ENCODE measurements at places on chromosomes 16 and 17. TPM values are rescaled to one million over a fixed set of nuclear protein-coding genes. Genes with fewer than 3 reads are reported as not detected.

- no peak overlapping the region for H3K4me3 ChIP-seq
- H3K27me3 ChIP-seq, result no peaks in the 10 kb centered on the region
- H3K27ac ChIP-seq, result no peak overlapping the region
- peaks cover 13% of the 10 kb centered on the region for H3K36me3 ChIP-seq
These were observed 2.2 kb downstream of the PIP4K2B start for GRCh38 chr17:38797158-38797490.

Gene KRT9
- not detected for total RNA-seq

GRCh38 chr17:4934173-4934979, 2.3 kb downstream of the GP1BA start:
- peaks cover 18% of the 10 kb centered on the region for H3K36me3 ChIP-seq
- peaks cover 14% of the 10 kb centered on the region for H3K4me1 ChIP-seq
- no peak for DNase-seq
- no peaks in the 10 kb centered on the region for H3K27me3 ChIP-seq

DNA sequence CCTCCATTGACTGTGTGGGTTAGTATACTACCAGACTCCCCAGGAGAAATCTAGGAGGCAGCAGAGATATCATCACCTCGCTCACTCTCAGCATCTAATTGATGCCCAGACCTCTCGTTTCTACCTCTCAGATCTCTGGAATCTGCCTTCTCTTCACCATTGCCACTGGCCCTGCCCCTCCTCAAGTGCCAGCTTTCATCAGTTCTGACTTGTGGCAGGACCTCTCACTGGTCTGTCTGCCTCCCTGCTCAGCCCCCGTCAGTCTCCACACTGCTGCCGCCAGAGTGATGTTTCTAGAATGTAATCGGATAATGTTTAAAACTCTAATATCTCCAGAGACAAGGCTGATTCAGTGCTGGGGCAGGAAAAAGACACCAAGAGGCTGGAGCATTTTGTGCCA, 15.2 kb downstream of the GAN start:
- H3K27me3 ChIP-seq, result no peaks in the 10 kb centered on the region
- H3K27ac ChIP-seq, result no peak overlapping the region
- H3K36me3 ChIP-seq, result no peaks in the 10 kb centered on the region

Gene SEC14L5
- total RNA-seq, result 25.4 TPM

Gene STH
- total RNA-seq, result not detected

- peaks cover 11% of the 10 kb centered on the region for H3K36me3 ChIP-seq
- H3K27ac ChIP-seq, result no peak overlapping the region
- H3K27me3 ChIP-seq, result no peaks in the 10 kb centered on the region
These were observed 8.5 kb downstream of the TRPV1 start for GRCh38 chr17:3600529-3601205.

DNA sequence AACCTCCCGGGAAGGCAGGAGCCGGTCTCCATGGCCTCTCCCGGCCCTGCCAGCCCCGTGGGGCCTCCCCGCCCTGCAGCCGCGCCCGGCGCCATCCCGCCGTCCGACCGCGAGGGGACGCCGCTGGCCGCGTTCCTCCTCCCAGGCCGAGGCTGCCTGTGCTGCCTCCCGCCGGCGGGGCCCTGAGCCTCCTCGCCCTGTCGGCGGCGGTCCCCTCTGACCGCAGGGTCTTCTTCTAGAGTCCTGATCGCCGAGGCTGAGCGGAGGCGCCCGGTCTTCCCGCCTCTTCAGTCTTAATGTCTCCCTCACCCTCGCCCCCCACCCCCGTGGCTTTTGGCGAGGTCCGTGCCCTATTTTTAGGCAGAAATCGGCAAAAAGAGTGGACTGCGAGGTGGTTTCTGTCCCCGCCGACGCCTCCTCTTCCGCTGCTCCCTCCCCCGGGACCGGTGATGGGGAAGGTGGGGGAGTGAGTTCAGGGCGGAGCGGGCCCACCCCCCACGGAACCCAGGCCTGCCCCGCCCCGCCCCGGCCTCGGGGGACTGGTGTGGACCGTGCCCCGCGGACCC, 794 bp upstream of the CPNE7 start:
- peak overlapping the region; percentile 37 for H3K4me3 ChIP-seq
- no peak for DNase-seq
- H3K27ac ChIP-seq, result no peak overlapping the region
- H3K4me1 ChIP-seq, result peaks cover 22% of the 10 kb centered on the region
- H3K36me3 ChIP-seq, result no peaks in the 10 kb centered on the region

Gene ABCC6
- 1.6 TPM for total RNA-seq

GRCh38 chr16:70692873-70693671, 7.2 kb upstream of the MTSS2 start:
- peak overlapping the region; percentile 91 for H3K27ac ChIP-seq
- H3K4me3 ChIP-seq, result no peak overlapping the region
- no peaks in the 10 kb centered on the region for H3K27me3 ChIP-seq
- peak; percentile 80 for DNase-seq
- H3K36me3 ChIP-seq, result peaks cover under 1% of the 10 kb centered on the region

DNA sequence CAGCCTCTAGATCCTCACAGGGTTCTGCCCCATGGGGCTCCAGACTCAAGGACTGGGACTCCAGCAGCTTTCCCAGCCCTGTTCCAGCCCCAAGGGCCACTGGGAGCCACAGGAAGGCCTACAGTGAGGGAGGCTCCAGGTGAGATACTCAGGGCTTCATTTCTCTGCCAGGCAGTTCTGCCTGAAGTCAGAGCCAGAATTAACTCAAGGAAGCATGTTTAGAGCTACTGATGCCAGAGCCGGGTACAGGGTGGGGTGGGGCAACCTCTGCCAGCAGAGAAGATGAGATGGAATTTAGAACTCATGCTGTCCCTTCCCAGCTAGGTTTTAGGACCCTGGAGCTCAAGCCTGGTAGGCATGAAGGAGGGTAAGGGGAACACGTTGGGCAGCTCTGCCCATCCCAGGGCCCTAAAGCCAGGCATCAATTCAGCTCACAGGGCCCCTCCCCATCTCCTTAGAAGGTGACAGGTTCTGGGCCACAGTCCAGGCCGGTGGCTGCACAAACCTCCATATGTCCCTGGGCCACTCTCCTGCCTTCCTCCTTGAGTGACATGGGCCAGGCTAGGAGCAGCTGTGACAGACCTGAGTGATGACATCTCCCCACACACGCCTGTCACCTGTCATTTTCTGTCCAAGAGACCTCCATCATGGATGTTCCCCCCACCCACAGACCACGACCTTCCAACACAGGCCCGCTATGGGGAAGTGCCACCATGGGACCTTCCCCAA, 24.5 kb upstream of the SPPL2C start:
- no peaks in the 10 kb centered on the region for H3K36me3 ChIP-seq
- H3K4me3 ChIP-seq, result no peak overlapping the region
- H3K27ac ChIP-seq, result no peak overlapping the region

GRCh38 chr16:70793851-70794502, 7.0 kb downstream of the VAC14 start:
- H3K27me3 ChIP-seq, result no peaks in the 10 kb centered on the region
- no peak overlapping the region for H3K4me3 ChIP-seq
- no peaks in the 10 kb centered on the region for H3K36me3 ChIP-seq
- H3K4me1 ChIP-seq, result no peaks in the 10 kb centered on the region
- DNase-seq, result no peak

DNA sequence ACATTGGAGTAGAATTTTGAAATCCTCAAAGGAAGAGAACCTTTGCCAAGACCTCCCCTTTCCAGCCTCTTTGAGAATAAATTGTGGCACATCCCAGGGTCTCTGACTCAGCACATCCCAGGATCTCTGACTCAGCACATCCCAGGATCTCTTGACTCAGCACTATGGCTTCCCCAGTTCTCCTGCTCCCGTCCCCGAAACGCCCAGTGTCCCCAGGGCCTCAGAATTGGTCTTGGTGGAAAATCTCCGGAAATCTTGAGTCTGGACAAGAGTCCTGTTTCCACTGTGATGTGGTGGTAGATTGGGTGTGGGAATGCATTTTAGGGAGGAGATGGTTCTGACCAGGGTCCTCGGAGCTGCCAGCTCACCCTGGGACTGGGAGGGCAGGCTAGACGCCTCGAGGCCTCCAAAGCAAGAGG, 19.2 kb downstream of the PLXDC1 start:
- peaks cover 24% of the 10 kb centered on the region for H3K4me1 ChIP-seq
- H3K4me3 ChIP-seq, result no peak overlapping the region
- no peak for DNase-seq
- no peaks in the 10 kb centered on the region for H3K36me3 ChIP-seq

- no peak for DNase-seq
- H3K4me1 ChIP-seq, result peaks cover 75% of the 10 kb centered on the region
- no peaks in the 10 kb centered on the region for H3K36me3 ChIP-seq
- no peaks in the 10 kb centered on the region for H3K27me3 ChIP-seq
- no peak overlapping the region for H3K4me3 ChIP-seq
These were observed 28.8 kb downstream of the TOM1L2 start for GRCh38 chr17:17943281-17943984.

GRCh38 chr16:47230296-47230695, 86.6 kb upstream of the NETO2 start:
- no peaks in the 10 kb centered on the region for H3K4me1 ChIP-seq
- no peak overlapping the region for H3K27ac ChIP-seq
- no peaks in the 10 kb centered on the region for H3K36me3 ChIP-seq
- DNase-seq, result no peak
- no peaks in the 10 kb centered on the region for H3K27me3 ChIP-seq
- no peak overlapping the region for H3K4me3 ChIP-seq

DNA sequence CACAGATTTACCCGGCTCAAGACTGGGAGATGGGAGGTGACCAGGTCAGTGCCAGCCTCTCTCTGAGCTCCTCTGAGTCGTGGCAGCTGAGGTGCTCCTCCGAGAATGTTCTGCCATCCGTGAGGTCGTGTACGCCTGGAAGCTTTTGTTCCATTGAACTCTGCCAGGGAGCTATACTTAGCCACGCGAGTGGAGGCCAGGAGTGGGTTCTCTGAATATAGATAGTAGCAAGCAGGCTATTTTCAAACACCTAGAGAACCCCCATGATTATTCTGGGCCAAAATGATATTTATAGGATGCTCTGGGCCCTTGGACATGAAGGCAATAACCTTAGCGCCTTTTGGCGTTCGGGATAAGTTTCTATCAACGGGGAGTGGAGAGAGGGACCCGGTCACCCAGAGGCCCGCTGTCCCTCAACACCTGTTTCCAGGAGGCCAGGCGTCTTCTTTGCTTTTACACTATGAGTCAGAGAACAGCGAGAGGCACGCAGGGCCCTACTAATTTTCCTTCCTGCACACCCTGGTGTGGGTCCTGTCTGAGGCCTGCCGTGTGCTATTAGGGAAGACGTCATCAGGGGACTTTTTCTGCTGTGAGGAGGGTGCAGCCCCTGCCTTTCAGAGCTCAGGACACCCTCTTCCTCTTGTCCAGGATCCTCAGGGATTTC, 11.0 kb upstream of the MVD start:
- H3K27me3 ChIP-seq, result no peaks in the 10 kb centered on the region
- H3K4me3 ChIP-seq, result no peak overlapping the region
- H3K36me3 ChIP-seq, result peaks cover 10% of the 10 kb centered on the region

Gene CNGB1
- not detected for total RNA-seq

DNA sequence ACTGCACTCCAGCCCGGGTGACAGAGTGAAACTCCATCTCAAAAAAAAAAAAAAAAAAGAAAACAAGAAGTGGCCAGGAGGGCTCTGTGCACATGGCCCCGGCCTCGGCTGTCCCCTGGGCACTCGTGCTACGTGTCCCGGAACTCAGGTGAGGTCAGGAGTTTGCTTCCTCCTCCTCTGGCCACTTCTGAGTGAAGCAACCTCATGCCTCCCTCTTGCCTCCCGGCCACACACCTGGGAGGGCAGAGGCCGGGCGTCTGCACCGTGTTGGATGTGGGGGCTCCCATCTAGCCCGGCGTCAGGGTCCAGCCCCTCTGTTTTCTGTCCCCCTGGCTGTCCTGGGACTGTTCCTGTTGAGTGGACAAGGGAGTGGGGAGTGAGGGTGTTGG, 22.2 kb downstream of the ASPSCR1 start:
- H3K4me3 ChIP-seq, result no peak overlapping the region
- no peaks in the 10 kb centered on the region for H3K27me3 ChIP-seq
- peaks cover 8% of the 10 kb centered on the region for H3K4me1 ChIP-seq
- no peak overlapping the region for H3K27ac ChIP-seq

DNA sequence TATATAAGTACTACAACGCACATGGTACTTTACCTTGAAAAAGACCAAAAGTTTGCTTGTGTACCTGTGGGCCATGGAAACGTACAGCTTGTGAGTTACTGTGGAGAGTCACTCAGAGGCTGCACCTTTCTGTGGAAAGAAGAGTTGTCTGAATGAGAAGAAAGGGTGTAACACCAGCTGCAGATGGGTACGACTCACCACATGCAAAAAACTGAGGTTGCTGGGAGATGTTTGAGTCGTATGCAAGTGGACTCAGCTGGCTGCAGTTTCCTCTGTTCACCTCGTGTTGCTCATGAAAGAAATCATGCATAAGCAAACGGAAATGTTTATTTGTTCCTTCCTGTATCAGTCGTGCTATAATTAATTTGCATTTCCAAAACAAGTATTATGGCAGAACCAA, 22.4 kb upstream of the DYNLRB2 start:
- no peak overlapping the region for H3K27ac ChIP-seq
- H3K36me3 ChIP-seq, result no peaks in the 10 kb centered on the region

Gene TPSG1
- total RNA-seq, result not detected

DNA sequence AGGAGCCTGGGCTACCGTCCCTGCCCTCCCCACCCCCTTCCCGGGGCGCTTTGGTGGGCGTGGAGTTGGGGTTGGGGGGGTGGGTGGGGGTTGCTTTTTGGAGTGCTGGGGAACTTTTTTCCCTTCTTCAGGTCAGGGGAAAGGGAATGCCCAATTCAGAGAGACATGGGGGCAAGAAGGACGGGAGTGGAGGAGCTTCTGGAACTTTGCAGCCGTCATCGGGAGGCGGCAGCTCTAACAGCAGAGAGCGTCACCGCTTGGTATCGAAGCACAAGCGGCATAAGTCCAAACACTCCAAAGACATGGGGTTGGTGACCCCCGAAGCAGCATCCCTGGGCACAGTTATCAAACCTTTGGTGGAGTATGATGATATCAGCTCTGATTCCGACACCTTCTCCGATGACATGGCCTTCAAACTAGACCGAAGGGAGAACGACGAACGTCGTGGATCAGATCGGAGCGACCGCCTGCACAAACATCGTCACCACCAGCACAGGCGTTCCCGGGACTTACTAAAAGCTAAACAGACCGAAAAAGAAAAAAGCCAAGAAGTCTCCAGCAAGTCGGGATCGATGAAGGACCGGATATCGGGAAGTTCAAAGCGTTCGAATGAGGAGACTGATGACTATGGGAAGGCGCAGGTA, 762 bp downstream of the CDK12 start:
- H3K27me3 ChIP-seq, result no peaks in the 10 kb centered on the region
- peaks cover 2% of the 10 kb centered on the region for H3K36me3 ChIP-seq
- peak overlapping the region; percentile 88 for H3K27ac ChIP-seq
- H3K4me1 ChIP-seq, result peaks cover 25% of the 10 kb centered on the region
- peak overlapping the region; percentile 81 for H3K4me3 ChIP-seq
- no peak for DNase-seq

DNA sequence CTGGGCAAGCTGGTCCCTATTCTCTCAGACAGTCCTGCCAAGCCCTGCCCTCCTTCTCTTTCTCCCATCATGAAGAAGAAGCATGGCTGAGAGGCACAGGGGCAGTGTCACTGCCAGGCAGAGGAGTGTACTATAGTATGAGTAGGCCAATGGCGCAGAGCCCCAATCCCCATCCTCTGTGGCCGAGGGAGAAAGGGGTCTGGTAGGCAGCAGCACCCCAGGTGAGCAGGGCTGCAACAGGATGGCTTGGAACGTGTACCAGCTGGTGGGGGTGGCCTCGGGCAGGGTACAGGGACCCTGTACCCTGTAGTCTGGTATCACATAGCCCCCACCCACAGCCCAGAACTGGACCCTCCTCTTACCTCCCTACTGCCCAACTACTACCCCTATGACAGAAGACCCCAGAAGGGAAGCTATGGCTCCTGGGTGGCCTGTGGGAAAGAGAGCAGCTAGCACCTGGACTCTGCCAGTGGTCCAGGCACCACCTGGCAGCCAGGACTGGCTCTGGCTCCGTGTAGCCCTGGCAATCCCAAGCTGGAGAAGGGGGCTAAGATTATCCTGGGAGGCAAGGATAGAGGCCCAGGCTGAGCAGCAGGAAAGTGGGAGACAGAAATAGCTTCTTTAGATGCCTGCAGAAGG, 4.4 kb downstream of the SMARCD2 start:
- H3K27ac ChIP-seq, result peak overlapping the region; percentile 61
- peaks cover 55% of the 10 kb centered on the region for H3K4me1 ChIP-seq
- DNase-seq, result no peak
- no peaks in the 10 kb centered on the region for H3K27me3 ChIP-seq
- H3K4me3 ChIP-seq, result no peak overlapping the region
- H3K36me3 ChIP-seq, result peaks cover 44% of the 10 kb centered on the region

Measured in heart left ventricle (tissue), 16 donors.